SK-MEL-5 (cell line): ENCODE measurements at places on chromosomes 3 and 15. TPM values are rescaled to one million over a fixed set of nuclear protein-coding genes. Genes with fewer than 3 reads are reported as not detected.
A peak's percentile ranks its signal among the peaks of the same experiment; 100 is the strongest.

The SOX14 gene
- total RNA-seq, result not detected in 2 replicates

- no peak for DNase-seq
These were observed 113.5 kb upstream of the CHL1 start for GRCh38 chr3:83096-83495.

- DNase-seq, result peak; percentile 57
These were observed at the start of gene SH3GL3 for GRCh38 chr15:83446904-83447709. Gene SH3GL3, plus strand, starts transcription at chr15:83447341. Its CDS starts 193 bp downstream, at chr15:83447534.

GRCh38 chr3:142003291-142003690 lies 126.8 kb downstream of the ATP1B3 start:
- no peak for DNase-seq

DNA sequence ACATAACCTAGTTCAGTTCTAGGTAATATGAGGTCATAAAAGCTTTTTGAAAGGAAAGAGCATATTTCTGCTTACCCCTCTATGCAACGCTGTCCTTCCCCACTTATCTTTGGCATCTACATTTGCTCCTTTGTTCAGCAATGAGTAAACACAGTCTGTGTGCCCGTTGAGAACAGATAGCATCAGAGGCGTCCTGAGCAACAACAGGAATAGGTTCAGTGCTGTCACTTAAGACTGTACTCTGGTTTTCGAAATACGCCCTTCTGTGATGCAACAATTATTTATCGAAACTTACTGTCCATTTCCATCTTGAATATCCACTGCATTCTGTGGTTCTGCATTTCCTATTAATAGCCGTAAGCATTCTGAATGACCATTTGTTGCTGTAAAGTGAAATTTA lies 84.4 kb downstream of the BTD start:
- DNase-seq, result peak; percentile 87

The ATP13A5 gene
- total RNA-seq, result not detected in 2 replicates
